ENCODE measurements at places on chromosomes 5 and 9. TPM values are rescaled to one million over a fixed set of nuclear protein-coding genes. Genes with fewer than 3 reads are reported as not detected.

- no peak for DNase-seq
These were observed 23.0 kb downstream of the SMIM15 start for GRCh38 chr5:61139094-61139873.

- no peak for DNase-seq
These were observed 8.6 kb downstream of the ZBTB26 start for GRCh38 chr9:122922713-122923112.

DNA sequence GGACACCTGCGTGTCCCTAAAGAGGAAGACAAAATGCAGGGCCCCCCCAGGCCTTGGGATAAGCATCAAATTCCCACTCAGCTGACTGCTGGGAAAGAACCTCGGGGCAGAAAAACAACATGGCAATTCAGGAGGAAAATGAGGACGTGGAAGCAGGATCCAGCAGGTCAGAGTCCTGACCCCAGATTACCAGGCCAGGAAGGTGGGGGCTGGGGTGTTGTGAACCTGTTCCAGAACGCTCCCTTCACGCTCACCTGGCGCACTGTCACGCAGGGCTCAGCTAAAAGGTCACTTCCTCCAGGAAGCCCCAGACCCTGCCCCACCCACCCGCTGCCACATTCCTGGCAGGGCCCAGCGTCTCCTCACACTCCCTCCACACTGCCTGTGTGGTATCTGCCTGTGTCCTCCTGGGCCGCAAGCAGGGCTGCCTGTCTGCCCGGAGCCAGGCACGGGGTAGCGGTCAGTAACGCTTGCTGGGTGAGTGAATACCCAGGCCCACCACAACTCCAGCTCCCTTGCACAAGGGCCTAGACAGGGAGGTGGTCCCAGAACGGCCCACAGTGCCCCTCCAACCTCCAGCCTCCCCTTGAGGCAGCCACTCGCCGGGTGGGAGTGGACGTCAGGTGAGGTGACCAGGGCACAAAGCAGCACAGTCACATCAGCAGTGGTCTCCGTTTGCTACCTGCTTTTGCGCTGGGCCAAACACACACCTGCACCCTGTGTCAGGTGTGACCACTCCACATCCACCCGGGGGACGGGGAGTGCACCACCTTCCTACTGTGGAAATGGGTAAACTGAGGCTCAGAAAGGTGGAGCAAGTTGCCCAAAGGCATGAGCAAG is 18.1 kb downstream of the VAV2 start:
- no peak for DNase-seq

- DNase-seq: no peak
These were observed 98.6 kb upstream of the DAP start for GRCh38 chr5:10859393-10860195.

Gene ZDHHC11
- total RNA-seq: 0.53 TPM

Gene GFI1B
- total RNA-seq: not detected

Gene HACD4
- 2.4 TPM for total RNA-seq

Gene RASGEF1C
- total RNA-seq: under 0.01 TPM

Gene C5orf34
- 0.53 TPM for total RNA-seq

All from bronchial epithelial cell (primary cell).